ENCODE measurements at places on chromosomes 11 and 22.
A peak's percentile ranks its signal among the peaks of the same experiment; 100 is the strongest.

GRCh38 chr11:79237091-79237490 lies 203.7 kb downstream of the TENM4 start:
- no peak for DNase-seq

- no peak for DNase-seq
Measured at GRCh38 chr11:28488336-28488735, 380.1 kb downstream of the METTL15 start.

- DNase-seq: no peak
Measured at GRCh38 chr11:17649696-17650095, 69.7 kb upstream of the MYOD1 start.

GRCh38 chr22:30399718-30400117 lies 2.9 kb downstream of the SEC14L2 start:
- DNase-seq: no peak

GRCh38 chr11:126375726-126376125 lies 20.2 kb downstream of the ST3GAL4 start:
- no peak for DNase-seq

- no peak for DNase-seq
Measured at GRCh38 chr22:29870574-29870973, 12.4 kb upstream of the MTMR3 start.

DNA sequence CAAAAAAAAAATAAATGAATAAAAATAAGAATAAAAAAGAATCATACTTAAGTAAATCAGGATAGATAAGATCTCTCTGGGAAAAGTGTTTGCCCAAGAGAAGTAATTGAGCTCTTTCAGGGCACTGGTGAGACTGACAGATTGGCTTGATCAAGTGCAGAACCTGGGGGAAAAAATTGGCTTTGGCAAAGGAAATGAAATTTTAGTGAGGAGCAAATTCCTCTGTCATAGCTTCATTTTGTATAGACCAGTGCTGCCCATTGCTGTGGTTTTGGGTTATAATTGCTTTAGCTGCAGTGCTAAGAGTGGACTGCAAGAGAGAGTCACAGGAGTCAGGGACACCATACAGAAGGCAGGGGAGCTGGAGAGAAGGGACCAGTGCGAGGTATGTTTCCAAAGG lies 35.7 kb downstream of the SFI1 start:
- no peak for DNase-seq

GRCh38 chr11:106421676-106422292 lies 344.3 kb downstream of the AASDHPPT start:
- DNase-seq: no peak

DNA sequence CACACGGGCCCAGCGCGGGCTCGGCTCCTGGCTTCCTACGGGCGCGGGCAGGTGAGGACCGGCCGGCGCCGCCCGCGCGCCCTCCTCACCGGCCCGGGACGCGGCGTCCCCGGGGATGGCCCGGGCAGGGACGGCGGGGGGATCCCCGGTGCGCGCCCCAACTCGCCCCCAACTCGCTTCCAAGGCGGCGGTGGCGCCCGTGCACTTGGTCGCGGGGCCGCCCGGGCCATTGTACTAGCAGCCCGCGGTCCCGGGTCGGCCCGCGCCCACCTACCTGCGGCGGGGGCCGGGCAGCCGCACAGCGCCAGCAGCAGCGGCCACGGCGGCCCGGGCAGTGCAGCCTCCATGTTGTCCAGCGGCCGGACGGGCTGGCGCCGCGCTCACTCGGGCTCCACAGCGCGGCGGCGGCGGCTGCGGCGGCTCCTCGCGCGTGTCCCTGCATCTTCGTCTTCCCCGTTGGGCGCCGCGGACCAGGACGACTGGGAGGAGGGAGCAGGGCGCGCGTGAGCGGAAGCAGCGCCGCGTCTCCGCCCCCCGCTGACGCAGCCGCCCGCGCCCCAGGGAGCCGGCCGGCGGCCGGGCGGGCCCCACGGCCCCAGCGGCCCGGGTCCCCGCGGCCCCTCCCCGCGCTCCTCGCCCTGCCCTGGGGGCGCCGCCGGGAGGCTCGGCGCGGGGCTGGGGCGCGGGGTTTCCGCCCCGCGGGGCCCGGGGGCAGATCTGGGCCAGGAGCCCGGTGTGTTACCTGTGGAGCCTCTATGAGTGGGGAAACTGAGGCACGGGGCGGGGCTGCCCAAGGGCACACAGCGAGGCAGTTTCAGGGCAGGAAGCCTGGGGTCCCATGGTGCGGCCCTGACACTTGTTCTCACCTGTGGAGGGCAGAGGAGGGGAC lies 159.3 kb upstream of the GRK3 start:
- DNase-seq: peak; percentile 77

GRCh38 chr11:123407130-123407995 lies 22.7 kb upstream of the GRAMD1B start:
- DNase-seq: peak; percentile 80

DNA sequence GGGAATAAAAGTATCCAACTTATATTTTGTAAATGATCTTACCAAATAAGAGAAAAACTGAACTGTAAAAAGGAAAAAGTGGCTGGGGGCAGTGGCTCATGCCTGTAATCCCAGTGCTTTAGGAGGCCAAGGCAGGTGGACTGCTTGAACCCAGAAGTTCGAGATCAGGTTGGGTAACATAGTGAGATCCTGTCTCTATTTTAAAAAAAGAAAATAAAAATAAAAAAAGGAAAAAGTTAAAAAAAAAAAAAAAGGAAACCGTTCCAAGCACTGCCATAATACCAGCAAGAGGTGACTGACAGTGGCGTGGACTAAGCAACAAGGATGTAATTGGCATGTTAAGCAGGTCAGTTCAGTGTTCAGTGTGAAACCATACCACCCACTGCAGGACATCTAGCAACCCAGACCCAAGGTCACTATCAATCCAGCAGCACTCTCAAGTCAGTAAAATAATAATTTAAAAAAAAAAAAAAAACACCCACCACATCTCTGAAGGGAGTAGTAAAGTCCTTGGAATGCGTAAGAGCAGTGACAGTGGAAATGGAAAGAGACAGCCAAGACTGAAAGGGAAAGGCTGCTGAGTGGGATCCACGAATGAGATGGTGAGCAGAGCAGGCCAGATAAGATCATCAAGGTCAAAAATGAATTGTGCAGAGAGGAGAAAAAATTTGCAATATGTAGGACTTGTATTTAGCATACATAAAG lies 43.6 kb downstream of the MAPK1 start:
- no peak for DNase-seq

DNA sequence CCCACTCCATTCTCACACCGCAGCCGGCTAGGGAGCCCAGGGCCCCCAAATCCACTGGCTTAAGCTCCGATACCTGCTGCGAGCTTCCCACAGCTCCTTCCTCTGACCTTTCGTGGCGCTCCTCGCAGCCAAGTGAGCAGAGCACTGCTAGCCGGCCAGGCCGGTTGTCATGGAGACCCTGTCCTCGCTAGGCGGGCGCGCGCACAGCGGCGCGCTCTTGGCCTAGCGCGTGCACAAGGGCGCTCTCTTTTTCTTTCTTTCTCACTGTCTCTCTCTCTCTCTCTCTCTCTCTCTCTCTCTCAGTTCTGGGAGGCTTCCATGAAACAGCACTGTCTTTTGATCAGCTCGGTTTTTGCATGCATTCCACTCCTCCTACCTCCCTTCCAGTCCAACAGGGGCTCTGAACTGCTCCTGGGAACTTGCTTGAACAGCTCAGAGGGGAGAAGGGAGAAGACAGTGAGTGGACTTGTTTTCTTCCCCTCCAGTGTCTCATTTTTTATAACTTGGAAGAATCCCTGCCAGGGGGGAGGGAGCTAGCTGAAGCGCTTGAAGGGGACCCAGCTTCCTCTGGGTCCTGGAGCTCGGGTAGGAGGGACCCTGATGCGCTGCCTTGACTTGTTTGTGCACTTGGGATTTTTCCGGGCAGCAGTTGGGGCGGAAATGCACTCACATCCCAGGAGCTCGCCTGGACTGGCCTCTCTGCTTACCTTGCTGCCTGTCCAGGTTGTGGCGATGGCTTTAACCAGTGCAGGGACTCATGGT lies 100.3 kb upstream of the AKIP1 start:
- DNase-seq: peak; percentile 65

DNA sequence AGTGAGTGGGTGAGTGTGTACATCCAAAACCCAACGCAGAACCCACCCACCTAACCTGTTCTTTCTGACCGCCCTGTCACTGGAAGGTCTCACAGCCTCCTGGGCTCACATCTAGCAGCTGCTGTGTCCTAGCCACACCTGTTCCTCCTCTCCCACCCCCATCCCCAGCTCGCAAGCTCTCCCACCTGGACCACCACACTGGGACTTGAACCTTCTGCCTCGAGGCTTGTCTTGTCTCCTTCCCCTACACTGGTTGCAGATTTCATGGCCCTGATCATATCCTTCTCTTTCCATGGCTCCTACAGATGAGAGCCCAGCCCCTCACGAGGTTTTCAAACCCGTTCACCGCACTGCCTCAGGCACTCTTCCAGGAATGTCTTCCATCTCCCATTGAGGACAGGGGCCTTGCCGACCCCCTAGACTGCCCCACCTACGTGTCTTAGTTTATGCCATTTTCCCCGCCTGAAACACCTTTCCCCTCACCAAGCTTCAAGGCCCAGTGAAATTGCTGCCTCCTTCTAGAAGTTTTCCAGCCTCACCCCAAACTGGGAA lies 6.7 kb downstream of the IFITM10 start:
- DNase-seq: no peak

DNA sequence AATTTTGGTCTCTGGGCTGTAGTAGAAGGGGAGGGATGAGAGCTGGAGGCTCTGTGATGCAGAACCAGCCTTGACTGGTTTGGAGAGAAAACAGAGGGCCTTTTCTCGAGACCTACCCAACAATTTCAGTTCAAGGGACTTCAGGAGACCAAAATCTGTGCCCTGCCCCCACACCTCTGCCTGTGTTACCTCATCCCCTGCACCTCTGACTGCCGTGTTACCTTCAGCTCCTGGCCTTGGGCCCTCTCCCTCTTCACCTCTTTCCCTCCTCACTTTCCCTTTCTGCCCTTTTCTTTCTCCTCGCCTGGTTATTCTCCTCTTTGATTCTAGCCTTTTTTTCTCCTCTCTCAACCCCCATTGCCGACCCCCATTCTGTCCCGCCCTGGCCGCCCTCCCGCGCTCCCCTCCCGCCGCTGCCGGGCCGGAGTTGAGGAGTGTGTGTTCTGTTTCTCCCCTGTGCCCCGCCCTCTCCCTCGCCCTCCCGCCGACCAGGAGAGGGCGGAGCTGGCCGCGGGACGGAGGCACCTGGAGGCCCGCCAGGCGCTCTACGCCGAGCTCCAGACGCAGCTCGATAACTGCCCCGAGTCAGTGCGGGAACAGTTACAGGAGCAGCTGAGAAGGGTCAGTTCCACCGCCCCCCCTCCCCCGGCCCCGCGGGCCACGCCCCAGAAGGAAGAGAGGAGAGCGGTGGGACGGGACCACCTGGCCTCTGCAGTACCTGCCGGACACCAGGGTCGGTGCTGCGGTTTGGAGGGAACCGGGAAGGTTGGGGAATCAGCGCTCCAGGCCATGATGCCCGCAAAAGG lies 27.2 kb downstream of the PHLDB1 start:
- peak; percentile 88 for DNase-seq

DNA sequence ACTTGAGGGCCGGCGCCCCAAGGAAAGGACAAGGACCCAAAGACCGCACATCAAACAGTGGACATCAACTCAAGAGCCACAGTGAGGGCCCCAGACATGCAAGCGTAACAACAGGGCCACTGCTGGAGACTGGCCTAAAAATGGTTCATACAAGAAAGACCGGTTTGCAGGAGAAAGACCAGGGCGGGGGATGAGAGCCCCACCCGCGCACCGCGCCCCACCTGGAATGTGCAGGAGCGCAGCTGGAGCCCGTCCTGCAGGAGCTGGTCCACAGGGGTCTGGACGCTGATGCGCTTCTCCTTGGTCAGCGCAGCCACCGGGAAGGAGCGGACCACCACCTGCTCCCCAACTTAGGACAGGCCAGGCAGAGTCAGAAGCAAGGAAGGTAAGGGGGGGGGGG lies 13.9 kb downstream of the SBF1 start:
- DNase-seq: no peak

DNA sequence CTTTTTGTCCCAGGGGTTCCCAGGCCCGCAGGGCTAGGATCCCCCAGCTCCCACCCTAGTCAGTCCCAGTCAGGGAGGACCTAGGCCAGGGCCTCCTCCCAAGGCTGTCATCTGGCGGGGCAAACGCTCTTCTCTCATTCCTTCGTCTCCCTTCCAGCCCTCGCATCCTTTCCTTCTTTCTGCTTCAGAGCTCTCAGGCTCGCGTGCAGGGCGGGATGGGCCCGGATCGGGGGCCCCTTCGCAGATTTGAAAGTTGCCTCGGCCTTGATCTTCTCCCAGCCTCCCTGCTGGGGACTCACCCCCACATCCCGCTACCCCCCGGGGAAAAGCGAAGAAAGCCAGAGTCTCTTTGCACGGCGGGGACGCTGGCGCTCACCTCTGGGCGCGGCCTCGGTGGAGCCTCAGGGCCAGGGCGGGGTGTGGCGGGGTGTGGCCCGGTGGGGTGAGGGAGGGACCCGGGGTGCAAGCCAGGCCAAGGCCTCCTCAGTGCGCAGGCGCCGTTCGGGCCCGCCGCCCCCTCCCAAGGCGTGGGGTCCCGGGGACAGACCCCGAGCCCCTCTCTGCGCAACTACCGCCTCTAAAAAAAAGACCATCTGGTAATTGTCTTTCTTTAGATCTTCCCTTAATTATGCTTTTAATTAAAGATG lies 14.8 kb upstream of the PAX6 start:
- no peak for DNase-seq

- peak; percentile 10 for DNase-seq
Measured at GRCh38 chr22:50009765-50010675, 2.5 kb downstream of the IL17REL start.

DNA sequence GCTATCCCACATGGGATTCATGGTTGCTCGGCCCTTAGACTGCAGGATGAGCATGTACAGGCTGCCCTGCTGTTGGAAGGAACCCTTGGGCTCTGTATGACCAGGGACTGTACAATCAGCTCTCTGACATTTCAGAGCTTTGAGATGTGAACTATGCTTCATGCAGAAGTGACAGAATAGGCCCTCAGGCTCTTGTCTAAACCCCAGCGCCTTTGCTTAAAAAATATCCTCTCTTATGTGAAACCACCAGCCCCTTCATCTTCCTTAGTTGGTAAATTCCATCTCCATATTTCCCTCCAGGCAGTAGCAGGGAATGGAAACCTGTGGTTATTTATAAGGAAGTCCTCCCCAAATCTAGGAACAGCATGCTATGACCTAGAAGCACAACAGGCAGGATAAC lies 78.9 kb upstream of the PLET1 start:
- no peak for DNase-seq

DNA sequence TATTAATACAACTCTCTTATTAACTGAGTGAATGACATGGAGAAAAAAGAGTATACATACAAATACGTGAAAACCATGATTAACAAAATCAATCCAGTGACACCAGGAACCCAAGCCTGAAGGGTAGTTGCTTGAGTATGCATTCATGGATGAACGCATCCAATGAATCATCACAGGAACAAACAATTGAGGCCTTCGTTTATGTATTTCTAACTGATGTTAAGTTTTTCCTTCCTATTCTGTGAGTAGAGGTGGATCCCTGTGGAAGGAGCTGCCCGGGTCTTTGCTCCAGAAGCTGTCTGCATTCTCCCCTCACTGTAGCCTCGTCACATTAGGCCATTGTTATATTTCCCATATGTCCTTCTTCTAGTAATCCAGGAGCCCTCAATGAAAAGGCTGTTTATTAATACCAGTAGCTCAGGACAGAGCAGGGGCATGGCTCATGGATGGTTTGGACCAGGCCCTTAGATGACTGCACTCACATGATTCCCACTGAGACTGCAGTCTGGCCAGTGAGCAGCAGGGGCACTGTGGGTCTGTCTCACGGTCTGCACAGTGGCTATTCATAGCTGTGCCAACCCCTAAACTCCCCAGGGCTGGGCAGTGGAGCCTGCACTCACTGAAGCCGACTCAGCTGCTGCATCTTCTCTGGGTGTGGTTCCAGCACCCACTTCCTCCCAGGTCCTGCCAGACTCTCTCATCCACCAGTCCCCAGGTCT lies 128.1 kb upstream of the TOP3B start:
- DNase-seq: peak; percentile 64
